ENCODE measurements at places on chromosomes 7 and 10.

DNA sequence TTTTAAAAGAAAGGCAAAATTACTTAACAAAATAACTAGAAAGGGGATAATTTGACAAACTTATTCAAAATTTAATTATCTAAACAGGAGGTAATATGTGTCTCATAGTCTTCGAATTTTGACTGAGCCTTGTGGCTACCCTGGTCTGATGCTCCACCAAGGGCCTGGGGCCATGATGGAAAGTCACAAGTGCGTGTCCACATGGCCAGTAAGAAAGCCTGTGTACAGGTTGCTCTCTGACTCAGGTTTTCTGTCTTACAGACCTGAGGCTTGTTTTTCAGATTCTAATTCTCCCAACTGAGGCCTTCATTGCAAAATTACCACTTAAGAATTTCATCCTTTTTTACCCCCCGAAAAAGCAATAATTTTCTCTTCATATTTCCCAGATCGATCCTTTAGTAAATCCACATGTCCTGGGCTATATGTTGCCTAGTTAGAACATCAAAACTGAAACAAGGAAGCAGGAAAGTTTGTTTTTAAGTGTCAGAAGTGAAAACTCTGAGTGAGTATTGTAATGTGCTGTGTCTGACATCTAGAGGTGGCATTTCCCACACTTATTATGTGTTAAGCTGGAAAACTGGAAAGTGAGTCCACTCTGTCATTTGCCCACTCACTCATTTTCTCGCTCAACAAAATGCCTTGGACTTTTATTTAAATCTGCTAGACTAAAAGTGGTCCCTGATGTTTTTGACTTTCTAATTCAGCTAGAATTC is 10.0 kb downstream of the CYP3A43 start:
- DNase-seq: no peak

GRCh38 chr10:15096661-15097010 is 519 bp upstream of the RPP38 start:
- no peak for DNase-seq

- DNase-seq: no peak
These were observed 20.7 kb downstream of the IFIT3 start for GRCh38 chr10:89348481-89348880.

GRCh38 chr7:133780912-133781311 is 346.2 kb upstream of the LRGUK start:
- DNase-seq: no peak
